ENCODE measurements at places on chromosomes 3 and 15.

GRCh38 chr3:6448011-6448410 is 412.9 kb upstream of the GRM7 start:
- DNase-seq, result no peak

DNA sequence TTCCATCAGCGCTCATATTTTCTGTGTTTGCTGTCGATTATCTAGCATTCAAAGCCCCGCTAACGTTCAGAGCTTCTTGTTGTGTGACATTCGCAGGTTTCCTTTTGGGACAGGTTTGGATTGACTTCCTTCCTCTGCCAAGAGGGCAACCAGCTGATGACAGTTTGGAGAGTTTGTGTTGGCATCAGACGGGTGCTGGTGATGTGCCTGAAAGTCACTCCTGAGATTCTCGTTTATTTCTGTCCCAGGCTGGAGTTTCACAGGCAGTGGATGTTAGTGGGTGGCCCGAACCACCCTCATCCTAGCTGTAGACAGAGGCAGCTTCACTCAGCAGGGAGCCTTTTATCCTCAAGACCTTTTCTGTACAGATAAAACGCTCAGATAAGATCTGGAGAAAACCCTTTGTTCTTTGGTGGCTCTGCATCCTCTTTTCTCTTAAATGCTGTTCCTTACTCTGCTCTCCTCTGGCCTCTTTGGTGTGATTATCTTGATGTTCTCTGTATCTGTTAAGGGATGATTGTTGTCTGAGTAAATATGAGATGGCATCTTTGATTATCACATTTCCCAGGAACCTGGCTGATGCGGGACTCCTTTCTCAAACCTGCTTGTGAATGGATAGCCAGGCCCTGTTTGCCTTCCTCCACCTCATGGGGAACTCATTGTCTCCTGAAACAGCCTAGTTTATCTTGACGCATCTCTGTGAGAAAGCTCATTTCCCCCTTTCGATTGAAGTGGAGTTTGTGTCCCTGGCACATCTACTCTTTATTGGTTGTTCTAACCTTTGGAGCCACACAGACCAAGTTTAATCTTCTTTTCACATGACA is 35.9 kb downstream of the CGNL1 start:
- no peak for DNase-seq

- peak; percentile 56 for DNase-seq
Measured at GRCh38 chr3:57068437-57069089, 8.1 kb downstream of the SPATA12 start.

GRCh38 chr15:100836501-100836900 is 43.1 kb upstream of the ALDH1A3 start:
- no peak for DNase-seq

DNA sequence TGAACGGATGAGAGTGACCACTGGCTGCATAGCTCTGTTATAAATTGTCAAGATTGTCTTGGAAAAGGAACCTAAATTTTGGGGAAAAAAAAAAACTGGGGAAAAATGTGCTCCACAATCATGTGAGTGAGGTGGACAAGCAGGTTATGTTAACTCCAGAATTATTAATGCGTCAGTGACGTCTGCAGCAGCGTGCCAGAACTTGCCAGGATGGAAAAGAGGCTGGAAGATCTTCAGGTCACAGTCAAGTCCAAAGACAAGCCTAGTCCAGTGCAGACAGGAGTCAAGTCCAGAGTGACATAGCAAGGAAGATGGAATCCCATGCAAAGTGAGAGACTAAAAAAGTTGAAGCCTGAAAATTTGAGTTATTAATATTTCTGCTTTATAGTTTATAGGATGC is 140.6 kb downstream of the RYR3 start:
- no peak for DNase-seq
